WTC11 (cell line): ENCODE measurements at places on chromosomes 2 and 18. TPM values are rescaled to one million over a fixed set of nuclear protein-coding genes. Genes with fewer than 3 reads are reported as not detected.

- DNase-seq = no peak
- peaks cover 17% of the 10 kb centered on the region for H3K4me1 ChIP-seq
- H3K27ac ChIP-seq = no peak overlapping the region
- peaks cover 4% of the 10 kb centered on the region for H3K36me3 ChIP-seq
- H3K4me3 ChIP-seq = no peak overlapping the region
- no peaks in the 10 kb centered on the region; the same call in 1 of the 2 replicates for H3K27me3 ChIP-seq
Observed at GRCh38 chr18:13412017-13412416, 193.5 kb downstream of the LDLRAD4 start.

GRCh38 chr2:42856891-42857632 is 64.7 kb upstream of the HAAO start:
- no peaks in the 10 kb centered on the region; the same call in 1 of the 2 replicates for H3K27me3 ChIP-seq
- H3K4me3 ChIP-seq = no peak overlapping the region
- H3K27ac ChIP-seq = peak overlapping the region; percentile 75
- no peaks in the 10 kb centered on the region for H3K36me3 ChIP-seq
- peaks cover 3% of the 10 kb centered on the region for H3K4me1 ChIP-seq
- no peak for DNase-seq

ZNF397 gene
- total RNA-seq = 39.6 to 44.0 TPM (median 42.3 TPM) in 3 replicates

MROH2A gene
- 0.16 TPM in 1 of 3 replicates, not detected in the others for total RNA-seq

LTBP1 gene
- 33.4 to 33.8 TPM (median 33.6 TPM) in 3 replicates for total RNA-seq

GRCh38 chr2:137912371-137912770 is 51.9 kb upstream of the HNMT start:
- H3K27me3 ChIP-seq = no peaks in the 10 kb centered on the region
- no peak overlapping the region for H3K27ac ChIP-seq

DNA sequence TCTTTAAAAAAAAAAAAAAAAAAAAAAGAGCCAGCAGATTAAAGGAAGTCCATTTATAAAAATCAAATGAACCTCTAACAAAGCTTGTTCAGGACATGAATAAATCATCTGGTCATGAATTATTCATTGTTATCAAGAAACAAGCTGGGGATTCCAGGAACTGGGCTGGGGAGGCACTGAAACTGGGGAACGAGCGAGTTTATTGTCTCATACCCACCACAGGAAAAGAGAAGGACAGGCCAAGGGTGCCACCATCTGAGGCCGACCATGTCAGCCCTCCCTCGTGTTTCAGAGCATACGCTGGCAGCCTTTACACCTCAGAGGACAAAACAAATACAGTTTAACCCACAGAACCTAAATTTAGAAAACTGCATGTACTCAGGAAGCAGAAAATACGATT is 164.2 kb downstream of the VWC2L start:
- no peak for DNase-seq
- no peak overlapping the region for H3K4me3 ChIP-seq
- H3K4me1 ChIP-seq = peaks cover 10% of the 10 kb centered on the region
- H3K27ac ChIP-seq = no peak overlapping the region

GRCh38 chr2:130936451-130936850 is 99.7 kb downstream of the ARHGEF4 start:
- peaks cover 13% of the 10 kb centered on the region for H3K36me3 ChIP-seq
- peaks cover 4% of the 10 kb centered on the region for H3K4me1 ChIP-seq
- no peaks in the 10 kb centered on the region for H3K27me3 ChIP-seq

ERBB4 gene
- 1.6 to 1.8 TPM (median 1.6 TPM) in 3 replicates for total RNA-seq

DNA sequence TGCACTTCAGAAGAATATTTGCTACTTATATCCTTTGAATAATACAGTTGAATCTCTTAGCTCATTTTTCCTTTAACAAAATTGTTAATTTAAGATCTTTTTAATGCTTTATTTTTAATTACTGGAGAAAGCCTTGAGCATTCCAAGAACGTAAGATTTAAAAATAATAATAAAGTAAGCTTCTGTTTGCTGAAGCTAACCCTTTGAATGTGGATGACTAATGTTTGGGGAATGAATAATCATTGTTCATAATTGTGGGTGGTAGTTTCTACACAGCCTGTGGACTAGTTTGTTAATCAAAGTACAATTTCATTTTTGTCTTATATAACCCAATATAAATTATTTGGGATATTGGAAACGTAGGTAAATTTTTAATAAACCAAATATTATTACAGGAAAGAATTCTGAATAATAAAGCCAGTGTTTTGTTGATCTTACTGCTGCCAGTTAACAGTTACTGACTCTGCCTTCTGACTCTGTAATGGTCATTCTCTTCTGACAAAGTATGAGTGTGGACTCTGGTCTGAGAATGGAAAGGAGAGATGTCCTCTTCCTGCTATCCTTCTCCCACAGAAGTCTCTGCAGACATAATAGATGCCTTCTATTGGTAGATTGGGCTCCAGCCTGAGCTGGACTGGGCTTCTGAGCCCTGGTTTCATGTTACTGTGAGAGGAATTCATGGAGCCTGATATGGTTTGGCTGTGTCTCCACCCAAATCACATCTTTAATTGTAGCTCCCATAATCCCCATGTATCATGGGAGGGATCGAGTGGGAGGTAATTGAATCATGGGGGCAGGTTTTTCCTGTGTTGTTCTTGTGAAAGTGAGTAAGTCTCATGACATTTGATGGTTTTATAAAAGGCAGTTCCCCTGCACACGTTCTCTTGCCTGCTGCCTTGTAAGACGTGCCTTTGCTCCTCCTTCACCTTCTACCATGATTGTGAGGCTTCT is 292.7 kb upstream of the SLC39A10 start:
- no peak for DNase-seq
- no peak overlapping the region for H3K4me3 ChIP-seq
- no peaks in the 10 kb centered on the region for H3K36me3 ChIP-seq
- H3K4me1 ChIP-seq = no peaks in the 10 kb centered on the region
- no peak overlapping the region; the same call in 1 of the 2 replicates for H3K27ac ChIP-seq

- no peak for DNase-seq
- no peak overlapping the region for H3K27ac ChIP-seq
- H3K4me1 ChIP-seq = peaks cover 90% of the 10 kb centered on the region
- no peak overlapping the region for H3K4me3 ChIP-seq
- peaks cover 22% of the 10 kb centered on the region for H3K36me3 ChIP-seq
- H3K27me3 ChIP-seq = peaks cover 16% of the 10 kb centered on the region
Observed at GRCh38 chr2:60483401-60483800, 70.1 kb downstream of the BCL11A start.

DNA sequence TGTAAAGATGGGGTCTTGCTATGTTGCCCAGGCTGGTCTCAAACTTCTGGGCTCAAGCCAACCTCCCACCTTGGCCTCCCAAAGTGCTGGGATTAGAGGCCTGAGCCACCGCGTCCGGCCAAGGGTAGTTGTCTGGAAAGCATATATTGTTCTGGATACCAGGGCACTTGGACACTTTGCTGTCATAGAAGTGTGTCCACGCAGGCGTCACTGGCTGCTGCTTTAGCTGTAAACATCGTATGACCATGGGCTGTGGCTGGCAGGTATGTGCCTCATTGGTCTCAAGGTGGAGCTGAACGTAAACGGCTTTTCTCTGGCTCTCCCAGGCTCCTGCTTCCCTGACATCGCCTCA is 3.2 kb upstream of the GPR35 start:
- DNase-seq = no peak
- H3K4me1 ChIP-seq = no peaks in the 10 kb centered on the region
- no peak overlapping the region for H3K27ac ChIP-seq
- H3K4me3 ChIP-seq = no peak overlapping the region
- H3K27me3 ChIP-seq = no peaks in the 10 kb centered on the region

DNA sequence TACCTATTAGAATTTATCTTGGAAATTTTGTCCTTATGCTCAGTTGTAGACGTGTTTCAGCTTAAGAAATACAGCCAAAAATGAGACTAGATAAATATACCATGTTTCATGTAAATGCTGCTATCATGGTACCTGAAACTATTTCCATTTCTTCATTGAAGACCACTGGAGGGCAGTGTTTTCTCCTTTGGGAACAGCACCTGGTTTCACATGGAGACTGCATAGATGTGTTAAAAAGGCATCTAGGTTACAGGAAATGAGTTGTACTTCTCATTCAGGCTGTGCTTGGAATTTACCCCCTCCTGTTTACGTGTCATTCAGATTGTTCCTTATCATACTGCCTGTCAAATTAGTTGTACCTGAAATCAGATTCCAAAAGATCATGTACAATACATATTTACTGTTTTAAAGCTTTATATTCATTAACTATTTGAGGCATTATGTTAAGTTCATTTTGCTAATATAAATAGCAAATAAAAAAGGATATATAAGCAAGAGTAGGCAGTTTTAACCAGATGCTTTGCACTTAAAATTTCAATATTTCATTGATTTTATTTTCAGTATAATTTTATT is 57.3 kb upstream of the PSMD14 start:
- peaks cover 29% of the 10 kb centered on the region for H3K4me1 ChIP-seq
- no peak overlapping the region for H3K4me3 ChIP-seq
- no peaks in the 10 kb centered on the region for H3K36me3 ChIP-seq

GPR155 gene
- total RNA-seq = 0.66 to 1.0 TPM (median 0.74 TPM) in 3 replicates

ZAP70 gene
- total RNA-seq = 0.61 to 0.73 TPM (median 0.64 TPM) in 3 replicates

- no peak for DNase-seq
- H3K4me1 ChIP-seq = no peaks in the 10 kb centered on the region
- no peaks in the 10 kb centered on the region for H3K36me3 ChIP-seq
- H3K27me3 ChIP-seq = no peaks in the 10 kb centered on the region
- no peak overlapping the region for H3K4me3 ChIP-seq
- no peak overlapping the region for H3K27ac ChIP-seq
Observed at GRCh38 chr2:104932243-104932642, 78.3 kb downstream of the POU3F3 start.

- DNase-seq = peak; percentile 15
- peaks cover 6% of the 10 kb centered on the region for H3K36me3 ChIP-seq
- no peak overlapping the region for H3K27ac ChIP-seq
Observed at GRCh38 chr2:132816234-132816633, 146.2 kb upstream of the LYPD1 start.

DNA sequence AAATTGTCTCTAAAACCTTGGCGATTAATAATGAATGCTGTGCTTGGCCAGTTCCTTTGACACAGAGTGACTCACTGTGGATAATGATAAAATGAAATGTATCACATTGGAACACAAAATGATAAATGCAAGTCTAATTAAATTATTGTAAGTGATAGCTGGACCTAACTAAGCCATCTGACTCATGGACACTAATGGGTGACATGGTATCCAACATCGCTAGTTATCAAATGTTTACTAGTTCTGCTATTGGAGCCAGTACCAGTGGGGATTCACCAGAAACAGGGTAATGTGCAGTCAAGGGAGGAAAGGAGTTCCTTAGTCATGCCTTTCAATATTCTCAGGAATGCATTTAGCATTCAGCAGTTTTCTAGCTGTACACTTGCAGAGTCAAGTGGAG is 736.3 kb upstream of the ACVR2A start:
- no peak for DNase-seq
- no peak overlapping the region for H3K27ac ChIP-seq
- no peaks in the 10 kb centered on the region for H3K36me3 ChIP-seq
- H3K4me3 ChIP-seq = no peak overlapping the region
- H3K27me3 ChIP-seq = no peaks in the 10 kb centered on the region

REG3G gene
- 0.20 to 0.39 TPM (median 0.30 TPM) in 3 replicates for total RNA-seq

RIT2 gene
- total RNA-seq = 0.64 to 1.5 TPM (median 1.4 TPM) in 3 replicates

FBXO15 gene
- 0.96 to 1.9 TPM (median 1.6 TPM) in 3 replicates for total RNA-seq

SPP2 gene
- not detected in 3 replicates for total RNA-seq

- H3K4me1 ChIP-seq = peaks cover 22% of the 10 kb centered on the region
- DNase-seq = no peak
- no peaks in the 10 kb centered on the region; the same call in 1 of the 2 replicates for H3K27me3 ChIP-seq
- no peak overlapping the region for H3K27ac ChIP-seq
- no peaks in the 10 kb centered on the region for H3K36me3 ChIP-seq
Observed at GRCh38 chr2:38380397-38381130, 3.5 kb upstream of the ATL2 start.

- H3K4me3 ChIP-seq = no peak overlapping the region
- peaks cover 35% of the 10 kb centered on the region for H3K4me1 ChIP-seq
- H3K27me3 ChIP-seq = no peaks in the 10 kb centered on the region; the same call in 1 of the 2 replicates
- no peaks in the 10 kb centered on the region for H3K36me3 ChIP-seq
Observed at GRCh38 chr2:101356521-101356920, 30.8 kb downstream of the CREG2 start.

SGPP2 gene
- 0.07 to 0.11 TPM (median 0.07 TPM) in 3 replicates for total RNA-seq

GRCh38 chr2:58156780-58157179 is 84.3 kb downstream of the FANCL start:
- peaks cover 25% of the 10 kb centered on the region for H3K36me3 ChIP-seq
- no peak for DNase-seq
- H3K27ac ChIP-seq = no peak overlapping the region
- H3K4me3 ChIP-seq = no peak overlapping the region

DNA sequence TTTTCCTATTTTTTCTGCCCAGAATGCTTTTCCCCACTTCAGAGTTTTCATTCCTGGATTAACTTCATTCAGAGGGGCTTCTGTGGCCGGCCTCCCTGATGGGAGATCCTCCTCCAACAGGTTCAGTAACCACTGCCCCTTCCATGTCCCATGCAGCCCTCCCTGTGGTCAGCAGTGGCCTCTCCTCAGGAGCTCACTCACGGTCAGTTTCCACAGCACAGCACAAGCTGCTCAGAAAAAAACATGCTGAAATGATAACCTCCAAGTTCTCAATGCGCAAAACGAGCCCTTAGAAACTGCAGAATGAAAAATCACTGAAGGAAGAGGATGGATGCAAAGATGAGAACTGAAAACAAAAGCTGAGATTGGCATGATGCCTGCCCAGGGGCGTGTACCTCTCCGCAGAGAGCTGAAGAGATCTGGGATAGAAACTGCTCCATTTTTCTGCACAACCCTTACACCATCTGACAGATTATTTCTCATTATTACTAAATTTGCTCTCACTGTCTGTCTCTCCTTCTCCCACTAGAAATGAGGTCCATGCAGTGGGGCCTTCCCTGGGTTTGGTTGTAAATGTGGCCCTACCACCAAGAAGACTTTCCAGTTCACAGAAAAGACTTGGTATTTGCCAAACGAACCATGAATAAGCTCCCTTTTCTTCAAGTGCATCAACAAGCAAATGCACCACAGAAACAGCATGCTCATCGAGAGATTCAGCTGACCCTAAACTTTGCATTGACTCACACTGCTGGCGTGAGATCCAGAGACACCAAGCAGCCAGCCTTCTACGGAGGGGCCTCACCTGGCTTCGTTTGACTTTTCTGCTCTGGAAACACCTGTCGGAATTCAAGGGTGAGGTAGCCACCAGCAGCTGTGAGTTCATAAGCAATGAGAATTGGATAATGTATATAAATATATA is 51.5 kb downstream of the TMEM18 start:
- no peak for DNase-seq
- no peak overlapping the region for H3K27ac ChIP-seq
- H3K27me3 ChIP-seq = no peaks in the 10 kb centered on the region
- H3K4me1 ChIP-seq = peaks cover 8% of the 10 kb centered on the region; the same call in 1 of the 2 replicates
- no peak overlapping the region for H3K4me3 ChIP-seq

- 0 out of 2 replicates have a peak overlapping the region, but pooled peaks have one; percentile 10 for H3K27ac ChIP-seq
- H3K36me3 ChIP-seq = peaks cover 53% of the 10 kb centered on the region
- no peaks in the 10 kb centered on the region for H3K27me3 ChIP-seq
- H3K4me3 ChIP-seq = no peak overlapping the region
- no peak for DNase-seq
Observed at GRCh38 chr2:46909771-46910419, 5.7 kb downstream of the MCFD2 start.

ZNF2 gene
- 2.4 to 3.5 TPM (median 3.4 TPM) in 3 replicates for total RNA-seq

APLF gene
- total RNA-seq = 2.7 to 4.0 TPM (median 3.9 TPM) in 3 replicates

DNA sequence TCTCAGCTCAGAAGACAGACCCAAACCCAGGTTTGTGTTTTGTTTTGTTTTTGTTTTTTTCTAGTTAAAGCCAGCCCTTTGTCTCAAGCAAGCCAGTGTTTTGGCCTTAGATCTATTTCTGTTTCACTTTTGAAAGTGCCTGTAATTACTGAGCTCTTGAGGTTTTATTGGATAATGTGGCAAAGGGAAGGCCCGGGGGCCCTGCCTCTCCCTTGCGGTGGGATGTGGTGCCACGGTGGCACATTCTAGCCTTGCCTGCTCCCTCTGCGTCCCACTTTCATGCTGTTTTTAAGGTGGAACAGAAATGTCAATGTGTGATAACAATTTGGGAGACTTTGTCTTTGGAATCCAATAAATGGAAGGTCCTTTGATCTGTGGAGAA is 2.5 kb downstream of the HPCAL1 start:
- no peaks in the 10 kb centered on the region for H3K36me3 ChIP-seq
- H3K27ac ChIP-seq = no peak overlapping the region
- no peak for DNase-seq
- H3K27me3 ChIP-seq = peaks cover 54% of the 10 kb centered on the region
- peaks cover 22% of the 10 kb centered on the region for H3K4me1 ChIP-seq
